Activated CD4-positive, alpha-beta T cell treated with anti-CD3 and anti-CD28 coated beads, Interleukin-2, amount 50 U/mL, for 16 hours (primary cell): ENCODE measurements at places on chromosomes 7 and 10.

- no peak for DNase-seq
Measured at GRCh38 chr10:133082685-133083421, 4.9 kb upstream of the ADGRA1 start.

GRCh38 chr10:5525561-5526341 is 990 bp downstream of the CALML3 start:
- no peak for DNase-seq

DNA sequence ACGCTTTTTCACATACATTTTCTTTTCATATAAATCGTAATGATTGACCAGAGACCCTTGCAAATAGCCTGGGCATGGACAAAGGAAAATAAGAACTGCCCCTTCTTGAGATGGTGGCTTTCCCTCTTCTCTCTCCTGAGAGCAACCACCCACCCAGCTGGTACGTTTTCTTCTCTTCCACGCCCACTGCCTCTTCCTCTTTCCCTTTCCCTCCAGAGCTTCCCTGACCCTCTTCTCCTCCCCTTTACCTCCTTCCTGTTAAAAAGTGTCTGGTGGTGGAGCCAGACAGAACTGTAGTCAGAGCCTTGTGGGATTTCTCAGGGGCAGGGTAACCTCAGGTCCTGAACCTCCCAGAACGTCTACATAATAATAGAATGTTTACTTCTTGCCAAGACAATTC is 23.2 kb downstream of the GPR141 start:
- DNase-seq, result no peak

GRCh38 chr7:26510231-26510957 is 218.7 kb downstream of the SNX10 start:
- no peak for DNase-seq

DNA sequence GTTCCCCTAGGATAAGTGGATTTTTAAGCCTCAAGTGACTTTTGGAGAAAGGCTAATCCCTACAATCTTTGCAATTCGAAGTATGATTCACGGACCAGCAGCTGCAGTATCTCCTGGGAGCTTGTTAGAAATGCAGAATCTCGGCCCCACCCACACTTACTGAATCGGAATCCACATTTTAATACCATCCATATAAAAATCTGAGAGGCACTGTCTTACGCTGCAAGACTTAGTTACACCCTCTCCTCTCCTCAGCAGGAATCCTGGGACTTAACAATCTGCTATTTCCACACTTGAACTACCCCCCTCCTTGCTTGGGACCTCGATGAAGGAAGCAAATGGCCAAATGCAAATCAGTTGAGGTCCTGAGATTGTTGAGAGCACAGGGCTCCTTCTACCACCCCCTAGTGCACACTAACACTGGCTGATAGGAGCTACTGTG is 21.0 kb downstream of the ITPRIP start:
- DNase-seq, result no peak

DNA sequence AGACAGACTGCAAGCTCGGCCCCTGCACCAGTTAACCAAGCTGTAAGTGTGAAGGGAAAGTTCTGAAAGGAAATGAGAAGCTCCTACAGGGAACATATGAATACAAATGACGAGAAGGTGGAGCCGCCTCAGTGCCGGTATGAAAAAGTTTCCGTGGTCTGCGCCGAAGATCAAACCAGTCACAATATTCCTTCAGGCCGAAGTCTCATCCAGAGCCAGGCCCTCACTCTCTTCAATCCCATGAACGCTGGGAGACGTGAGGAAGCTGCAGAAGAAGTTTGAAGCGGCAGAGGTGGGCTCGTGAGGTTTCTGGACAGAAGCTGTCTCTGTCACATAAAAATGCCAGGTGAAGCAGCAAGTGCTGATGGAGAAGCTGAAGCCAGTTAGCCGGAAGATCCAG is 71.9 kb downstream of the CFAP46 start:
- DNase-seq, result no peak

GRCh38 chr10:124603376-124604213 is 140.6 kb downstream of the FAM53B start:
- no peak for DNase-seq

DNA sequence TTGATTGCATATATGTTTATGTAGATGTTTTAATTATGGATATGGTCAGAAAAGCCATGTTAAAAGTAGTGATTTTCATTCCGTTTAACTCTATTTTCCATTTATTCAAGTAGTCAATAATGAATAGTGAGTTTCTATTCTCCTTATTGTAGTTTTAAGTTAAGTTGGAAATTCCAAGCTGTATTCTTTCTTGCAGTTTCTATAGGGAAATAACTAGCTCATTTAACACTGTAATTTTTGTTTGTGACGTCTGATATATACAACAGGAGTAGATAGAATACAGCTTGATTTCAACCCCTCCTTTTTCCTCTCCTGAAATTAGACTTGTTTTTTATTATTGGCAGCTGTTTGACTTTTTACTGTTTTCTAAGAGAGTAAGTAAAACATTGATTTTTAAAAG is 47.2 kb downstream of the SLK start:
- DNase-seq, result no peak

- no peak for DNase-seq
Measured at GRCh38 chr10:3424111-3424851, 251.7 kb upstream of the PITRM1 start.

DNA sequence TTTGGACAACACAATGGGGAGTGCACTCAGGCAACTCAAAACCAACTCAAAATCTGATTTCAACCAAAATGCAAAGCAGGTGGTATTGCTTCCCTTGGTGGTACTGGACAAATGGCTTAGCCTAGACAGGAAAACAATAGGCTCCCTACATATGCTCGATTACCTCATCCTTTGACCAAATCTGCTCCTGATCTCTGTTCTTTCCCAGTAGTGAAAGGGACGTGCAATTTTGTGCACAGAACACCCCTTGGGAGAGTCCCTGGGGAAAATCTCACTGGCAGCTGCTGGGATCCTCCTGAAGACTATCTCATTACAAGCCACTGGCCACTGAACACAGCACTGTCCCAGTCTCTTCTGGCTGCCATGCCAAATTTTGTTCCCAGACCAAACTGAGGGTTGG is 149.2 kb upstream of the VSTM2A start:
- DNase-seq, result no peak

- no peak for DNase-seq
Measured at GRCh38 chr7:84535580-84536270, 341.1 kb upstream of the SEMA3A start.

- DNase-seq, result no peak
Measured at GRCh38 chr7:72023926-72024325, 388.2 kb downstream of the CALN1 start.

- no peak for DNase-seq
Measured at GRCh38 chr10:53412651-53413050, 640.1 kb upstream of the MBL2 start.

- DNase-seq, result no peak
Measured at GRCh38 chr7:134891262-134891695, 95.0 kb upstream of the AGBL3 start.

- no peak for DNase-seq
Measured at GRCh38 chr7:155587486-155587885, 41.1 kb upstream of the CNPY1 start.

DNA sequence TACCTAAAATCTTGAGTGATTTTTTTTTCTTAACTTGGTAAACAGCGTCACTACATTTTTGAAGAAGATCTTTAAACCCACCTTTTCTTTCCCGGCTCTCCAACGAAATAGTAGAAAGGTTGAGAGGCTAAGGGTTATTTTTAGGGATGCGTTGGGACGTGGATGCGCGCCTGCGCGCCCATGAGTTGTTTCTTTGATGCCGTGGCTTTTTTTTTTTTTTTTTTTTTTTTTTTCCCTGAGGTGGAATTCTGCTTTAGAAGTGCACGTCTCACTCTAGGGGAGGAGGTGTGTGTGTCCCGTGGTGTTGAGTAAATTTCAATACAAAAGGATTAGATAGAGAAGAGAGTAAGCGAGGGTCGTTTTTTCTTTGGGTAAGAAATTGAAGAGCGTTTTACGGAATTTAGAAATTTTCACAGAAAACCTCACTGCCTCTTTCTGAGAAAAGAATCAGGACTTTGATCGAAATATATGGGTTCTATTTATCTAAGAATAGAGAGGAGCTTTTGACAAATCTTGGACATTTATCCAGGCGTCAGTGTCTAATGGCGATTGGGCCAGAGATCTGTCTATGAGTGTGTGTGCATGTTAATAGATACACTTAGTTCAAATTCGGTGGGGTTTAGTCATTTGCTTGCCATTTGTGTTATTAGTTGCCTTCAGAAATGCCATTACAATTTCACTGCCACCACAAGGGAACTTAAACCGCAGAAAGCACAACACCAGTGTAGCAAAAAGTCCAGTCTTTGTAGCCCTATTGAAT is 1.2 kb upstream of the SP8 start:
- DNase-seq, result no peak

GRCh38 chr7:28678431-28678965 is 266.2 kb downstream of the CREB5 start:
- DNase-seq, result no peak

- no peak for DNase-seq
Measured at GRCh38 chr7:112946350-112946749, 140.3 kb downstream of the GPR85 start.

- DNase-seq, result no peak
Measured at GRCh38 chr10:114905450-114905849, 32.5 kb upstream of the TRUB1 start.
